A172 (cell line): ENCODE measurements at places on chromosomes 7 and 10. TPM values are rescaled to one million over a fixed set of nuclear protein-coding genes. Genes with fewer than 3 reads are reported as not detected.
A peak's percentile ranks its signal among the peaks of the same experiment; 100 is the strongest.

- no peak for DNase-seq
Observed at GRCh38 chr7:156178214-156178613, 366.0 kb upstream of the SHH start.

Gene ARHGEF35
- total RNA-seq, result not detected in 2 replicates

DNA sequence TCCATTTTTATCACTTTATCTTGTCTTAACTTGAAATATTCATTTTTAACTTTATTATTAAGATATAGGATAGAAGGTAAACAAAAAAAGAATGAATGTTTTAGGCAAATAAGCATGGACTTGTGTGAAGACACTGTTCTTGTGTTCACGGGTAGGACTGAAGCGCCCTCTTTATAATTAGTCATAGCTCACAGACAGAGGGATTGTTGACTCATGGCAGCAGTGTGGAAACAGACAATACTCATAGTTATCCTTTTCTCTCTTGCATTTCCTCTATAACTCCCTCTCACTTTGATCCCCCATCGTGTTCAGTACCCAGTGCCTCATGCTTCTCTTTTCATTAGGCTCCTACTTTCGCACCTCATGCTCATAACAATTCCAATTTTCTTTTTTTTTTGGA is 731.8 kb downstream of the PHTF2 start:
- peak; percentile 50 for DNase-seq

DNA sequence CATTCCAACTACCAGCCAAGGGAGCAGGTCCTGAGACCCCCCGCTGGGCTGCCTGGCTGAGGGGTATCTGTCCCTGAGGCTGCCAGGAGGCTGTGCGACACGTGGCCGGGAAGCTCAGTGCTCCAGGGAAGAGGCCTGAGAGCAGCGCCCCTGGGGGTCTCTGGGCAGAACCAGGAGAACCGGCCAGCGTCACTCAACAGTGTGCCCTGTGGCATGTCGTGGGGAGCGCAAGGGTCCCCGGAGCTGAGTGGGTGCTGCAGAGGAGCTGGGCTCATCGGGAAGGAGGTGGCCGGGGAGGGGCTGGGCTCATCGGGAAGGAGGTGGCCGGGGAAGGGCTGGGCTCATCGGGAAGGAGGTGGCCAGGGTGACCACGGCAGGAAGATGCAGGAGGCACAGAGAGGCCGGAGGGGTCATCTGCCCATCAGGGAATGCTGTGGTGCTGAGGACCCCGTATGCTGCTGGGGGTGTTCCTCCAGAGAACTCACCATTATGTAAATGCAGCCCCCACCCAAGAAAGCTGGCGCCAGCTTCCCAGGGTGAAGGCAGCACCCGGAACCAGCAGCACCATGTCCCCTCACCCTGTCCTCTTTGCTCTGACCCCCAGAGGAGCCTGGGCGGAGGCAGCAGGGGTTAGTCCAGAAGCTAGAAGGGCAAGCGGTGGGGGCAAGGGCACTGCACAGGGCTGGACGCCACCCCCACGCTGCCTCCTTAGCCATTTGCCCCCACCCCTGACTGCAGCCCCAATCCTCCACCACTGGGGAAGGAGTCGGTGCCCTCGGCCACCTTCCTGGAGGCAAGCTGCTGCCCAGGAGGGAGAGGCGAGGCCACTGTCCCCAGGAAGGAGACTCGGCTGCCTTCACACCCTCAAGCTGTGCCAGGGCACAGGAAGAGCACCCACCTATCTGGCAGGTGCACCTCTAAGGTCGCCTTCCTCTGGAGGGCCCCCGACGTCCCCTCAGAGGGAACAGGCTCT is 33.3 kb downstream of the CALML3 start:
- DNase-seq, result no peak

GRCh38 chr7:16805441-16805840 is 642 bp upstream of the AGR2 start:
- DNase-seq, result no peak

DNA sequence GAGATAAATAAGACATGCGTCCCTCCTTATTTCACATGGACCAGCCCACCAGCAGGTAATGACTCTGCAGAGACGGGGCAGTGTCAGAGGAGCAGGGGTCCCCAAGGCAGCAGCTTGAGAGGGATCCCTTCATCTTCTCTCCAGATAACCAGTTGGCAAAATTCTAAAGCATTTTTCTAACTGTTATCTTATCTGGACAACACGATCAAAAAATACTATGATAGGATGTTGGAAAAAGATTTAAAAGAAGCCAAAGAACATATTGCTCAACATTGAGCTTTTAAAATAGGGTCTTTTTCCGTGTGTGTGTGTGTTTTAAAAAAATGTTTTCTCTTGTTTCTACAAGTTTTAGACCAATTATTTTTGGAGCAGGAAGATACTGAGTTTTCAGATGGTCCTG is 641.2 kb downstream of the SDK1 start:
- DNase-seq, result no peak

DNA sequence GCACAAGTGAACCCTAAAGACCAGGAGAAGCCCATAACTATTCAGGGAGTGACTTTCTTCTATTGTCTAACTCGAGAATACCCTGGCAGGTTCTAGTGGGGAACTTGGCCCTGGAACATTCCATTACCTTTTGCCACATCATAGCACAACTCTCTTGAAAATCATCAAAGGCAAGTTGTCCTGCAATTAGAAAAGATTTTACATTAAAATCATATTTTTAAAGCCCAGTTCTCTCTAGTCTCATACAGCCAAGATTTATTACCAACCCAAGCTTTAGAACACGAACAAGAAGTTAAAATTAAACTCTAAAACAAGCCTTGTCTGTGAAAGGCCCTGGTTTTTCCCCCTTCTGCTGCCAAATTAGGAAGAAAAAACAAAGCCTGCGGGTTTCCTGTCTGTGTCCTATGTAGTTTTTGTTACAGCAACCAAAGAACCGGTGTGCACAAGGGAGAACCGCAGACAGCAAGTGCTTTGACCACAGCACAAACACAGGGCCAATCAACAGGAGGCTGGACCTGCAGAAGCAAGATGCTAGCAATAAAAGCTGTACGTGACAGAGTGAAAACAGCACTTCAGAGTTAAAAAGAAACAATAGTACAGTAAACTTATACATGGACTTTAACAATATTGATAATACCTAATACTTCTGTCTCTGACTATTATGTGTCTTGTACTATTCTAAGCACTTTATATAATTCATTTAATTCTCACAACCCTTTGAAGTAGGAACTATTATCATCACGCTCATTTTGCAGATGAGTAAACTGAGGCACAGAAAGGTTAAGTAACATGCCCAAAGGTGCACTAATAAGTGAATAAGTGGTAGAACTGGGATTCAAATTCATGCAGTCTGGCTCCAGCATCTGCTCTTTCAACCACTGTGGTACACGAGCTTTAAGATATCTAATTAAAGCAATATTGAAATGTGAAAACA is 65.8 kb downstream of the STK17A start:
- DNase-seq, result peak; percentile 94

DNA sequence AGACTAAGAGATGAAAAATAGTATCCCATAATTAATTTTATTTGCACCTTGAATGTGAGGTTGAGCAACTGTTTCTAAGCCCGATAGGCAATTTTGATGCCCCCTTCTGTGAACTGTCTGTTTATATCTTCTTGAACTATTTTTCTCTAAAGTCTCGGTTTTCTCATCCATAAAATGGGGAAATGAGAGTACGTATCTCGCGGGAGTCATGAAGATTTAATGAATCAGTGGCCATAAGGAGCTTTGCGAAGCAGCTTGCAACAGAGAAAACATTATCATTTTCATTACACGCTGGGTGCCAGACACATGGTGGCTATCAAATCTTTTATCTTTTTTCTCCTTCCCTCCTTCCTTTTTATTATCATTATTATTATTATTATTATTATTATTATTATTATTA is 108.1 kb upstream of the CARD11 start:
- no peak for DNase-seq

- DNase-seq, result no peak
Observed at GRCh38 chr7:102313997-102314780, 27.5 kb downstream of the SH2B2 start.

- DNase-seq, result no peak
Observed at GRCh38 chr7:2438775-2439174, 35.4 kb downstream of the CHST12 start.

GRCh38 chr10:107966826-107967225 is 802.3 kb upstream of the SORCS1 start:
- no peak for DNase-seq

Gene ITIH2
- total RNA-seq, result not detected in 2 replicates

DNA sequence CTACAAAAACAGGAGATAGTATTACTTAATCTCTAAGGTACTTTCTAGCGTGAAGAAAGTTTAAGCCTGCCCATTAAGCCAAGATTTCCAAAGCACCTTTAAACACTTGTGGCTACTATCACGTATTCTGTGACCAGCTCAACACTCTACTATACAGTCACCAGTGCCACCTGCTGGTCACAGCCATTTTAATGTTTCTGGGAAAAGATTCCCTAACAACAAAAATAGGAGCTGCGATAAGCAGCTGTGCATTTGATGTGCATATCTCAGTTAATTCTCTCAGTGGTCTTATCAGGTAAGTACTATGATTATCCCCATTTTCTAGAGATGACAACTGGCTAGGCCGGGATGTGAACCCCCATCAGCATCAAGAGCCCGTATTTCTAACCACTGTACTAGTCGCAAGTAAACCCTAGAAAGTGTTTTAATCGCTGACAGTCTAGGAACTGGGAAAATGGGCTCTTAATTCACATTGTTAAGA is 860 bp downstream of the SEC31B start:
- peak; percentile 59 for DNase-seq

GRCh38 chr10:89388806-89389205 is 3.6 kb upstream of the IFIT1 start:
- no peak for DNase-seq

- DNase-seq, result no peak
Observed at GRCh38 chr10:74077416-74077815, 73.2 kb downstream of the AP3M1 start.

Gene WDR11
- total RNA-seq, result 72.4 and 84.0 TPM in 2 replicates

GRCh38 chr7:122717356-122718089 is 14.8 kb upstream of the RNF148 start:
- no peak for DNase-seq

DNA sequence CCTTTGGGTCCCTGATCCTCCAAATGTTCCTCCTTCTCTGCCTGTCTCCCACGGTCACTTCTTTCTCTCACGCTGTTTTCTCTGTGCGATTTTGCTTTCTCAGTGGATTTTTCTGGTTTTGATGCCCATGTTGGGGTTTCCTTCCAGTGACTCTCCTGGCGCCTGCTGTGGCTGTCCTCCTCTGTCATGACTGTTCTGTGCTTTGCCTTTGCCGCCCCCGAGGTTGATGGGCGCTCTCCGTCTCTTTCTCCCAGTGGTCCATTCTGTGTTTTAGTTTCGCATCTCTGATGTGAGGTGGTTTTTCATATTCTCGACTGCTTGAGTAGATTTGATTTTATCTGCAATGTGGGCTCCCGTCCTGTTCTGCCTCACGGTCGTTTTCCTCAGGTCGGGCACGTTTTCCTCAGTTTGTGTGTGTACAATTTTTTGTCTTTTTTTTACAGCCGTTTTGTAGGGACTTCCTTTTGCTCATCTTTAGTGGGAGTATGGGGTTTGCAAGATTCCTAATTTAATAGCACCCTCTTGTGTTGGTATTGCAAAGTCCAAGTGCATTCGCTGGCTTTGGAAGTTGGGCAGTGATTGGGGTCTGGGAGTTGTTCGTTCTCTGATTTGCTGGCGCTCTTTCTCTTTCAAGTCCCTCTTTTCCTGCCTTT is 100.0 kb downstream of the INPP5A start:
- DNase-seq, result peak; percentile 31

Gene MALRD1
- total RNA-seq, result not detected in 2 replicates

- no peak for DNase-seq
Observed at GRCh38 chr10:131636116-131636515, 264.7 kb upstream of the PPP2R2D start.

DNA sequence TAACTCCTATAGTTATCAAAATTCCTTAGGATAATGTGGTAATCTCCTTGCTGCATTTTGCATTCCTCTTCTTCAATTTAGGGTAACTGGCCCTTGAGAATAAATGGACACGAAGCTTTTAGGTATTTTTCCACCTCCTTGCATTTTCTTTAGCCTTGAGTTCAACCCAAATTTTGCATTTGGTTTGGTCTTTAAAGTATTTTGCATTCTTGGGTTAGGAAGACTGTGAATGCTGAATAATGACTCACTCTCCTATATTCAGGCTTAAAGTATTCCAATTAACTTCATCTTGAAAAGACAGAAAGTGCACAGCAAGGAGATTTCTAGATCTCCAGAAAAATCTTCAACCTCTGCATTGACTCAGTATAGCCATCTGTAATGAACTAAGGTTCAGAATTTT is 47.3 kb downstream of the TFPI2 start:
- DNase-seq, result peak; percentile 5

Gene TCF7L2
- total RNA-seq, result 3.0 TPM in 2 replicates

GRCh38 chr10:101441541-101442455 is 87.8 kb downstream of the BTRC start:
- DNase-seq, result peak; percentile 74

Gene GBX1
- 0.41 TPM in 1 of 2 replicates, not detected in the other for total RNA-seq

DNA sequence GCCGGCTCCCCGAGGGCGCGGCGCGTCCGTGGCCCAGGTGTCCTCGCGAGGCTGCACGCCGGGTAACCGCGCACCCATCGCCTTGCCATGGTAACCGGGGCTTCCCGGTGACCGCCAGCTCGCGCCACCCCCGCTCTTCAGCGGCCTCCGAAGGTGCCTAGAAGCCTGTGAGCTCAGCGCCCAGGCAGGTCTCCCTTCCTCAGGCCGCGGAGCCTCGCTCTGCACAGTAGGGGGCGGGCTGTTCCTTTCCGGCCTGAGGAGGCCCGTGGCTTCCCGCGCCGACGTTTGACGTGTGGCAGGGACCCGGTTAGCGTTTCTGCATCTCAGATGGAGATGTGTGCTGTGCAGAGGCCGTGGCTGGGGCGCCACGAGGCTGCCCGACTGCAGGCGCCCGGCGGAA is 117.1 kb downstream of the DYNC2I1 start:
- no peak for DNase-seq

DNA sequence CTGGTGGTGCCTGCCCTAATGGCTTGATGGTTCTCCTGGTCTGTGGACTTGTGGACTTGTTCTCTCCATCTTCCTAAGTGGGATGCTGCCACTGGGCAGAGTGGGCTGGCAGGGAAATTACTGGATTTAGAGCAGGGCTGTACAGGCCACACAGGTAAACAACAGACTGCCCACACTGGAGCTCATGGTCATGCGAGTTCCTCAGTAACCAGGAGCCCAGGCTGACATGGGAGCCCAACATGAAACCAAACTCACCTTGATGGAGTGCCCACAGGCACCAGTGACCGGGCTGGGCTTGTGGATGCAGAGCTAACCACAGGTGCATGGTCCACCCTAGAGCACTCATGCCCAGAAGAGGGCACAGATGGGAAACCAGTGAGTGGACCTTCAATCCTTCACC is 116.7 kb downstream of the SLIT1 start:
- no peak for DNase-seq

DNA sequence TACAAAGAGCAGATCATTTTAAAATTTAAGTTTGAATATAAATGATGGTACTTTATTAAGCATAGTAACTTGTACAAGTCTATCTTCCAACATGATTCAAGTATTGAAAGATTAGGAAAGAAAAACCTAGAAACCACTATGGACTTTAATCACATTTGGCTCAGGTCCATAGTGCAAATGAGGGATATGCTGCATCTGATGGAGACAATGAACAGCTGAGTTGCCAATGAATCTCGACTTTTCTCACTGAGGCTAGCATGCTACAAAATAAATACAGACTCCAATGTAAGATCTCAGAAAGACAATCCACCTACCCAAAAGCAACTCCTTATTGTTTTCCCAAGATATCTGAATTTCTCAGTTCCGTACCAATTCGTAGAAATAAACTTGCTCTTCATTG is 89.8 kb downstream of the SEMA3A start:
- DNase-seq, result no peak

GRCh38 chr10:98403812-98404504 is 11.0 kb downstream of the PYROXD2 start:
- DNase-seq, result peak; percentile 61
